Stimulated activated CD4-positive, alpha-beta T cell treated with anti-CD3 and anti-CD28 coated beads, Interleukin-1b, Interleukin-23, amount 100 ng/mL, for 4 hours (primary cell): ENCODE measurements at places on chromosomes 5 and 9.

GRCh38 chr9:19967888-19968459 is 179.1 kb upstream of the SLC24A2 start:
- DNase-seq: no peak

DNA sequence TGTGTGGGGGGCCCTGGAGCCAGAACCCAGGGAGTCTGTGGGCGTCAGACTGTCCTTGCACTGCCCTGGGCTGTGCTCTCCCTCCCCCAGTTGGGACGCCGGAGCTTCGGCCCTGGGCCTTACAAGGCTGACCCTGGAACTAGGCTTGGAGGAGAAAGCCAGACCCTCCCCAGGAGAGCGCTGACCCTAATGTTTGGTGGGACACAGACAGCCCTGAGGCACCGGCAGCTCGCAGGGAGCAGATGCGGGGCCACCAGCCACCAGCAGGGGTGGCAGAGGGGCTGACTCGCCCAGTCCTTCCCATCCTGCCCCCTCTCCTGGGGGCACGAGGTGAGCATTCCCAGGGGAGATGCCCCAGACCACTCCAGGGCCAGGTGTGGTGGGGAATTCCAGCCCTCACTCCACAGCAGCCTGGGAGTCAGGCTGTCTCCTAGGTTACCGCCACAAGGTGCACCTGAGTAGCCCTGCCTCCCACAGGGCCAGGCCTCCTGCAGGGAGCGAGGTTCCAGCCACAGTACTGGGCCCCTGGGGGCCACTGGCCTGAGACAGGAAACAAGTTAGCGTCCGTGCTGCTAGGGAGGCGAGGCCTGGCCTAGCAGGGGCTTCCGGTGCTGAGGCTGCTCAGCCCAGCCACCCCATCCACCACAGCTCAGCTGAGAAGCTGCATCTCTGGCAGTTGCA is 134.6 kb downstream of the OLFM1 start:
- DNase-seq: no peak

DNA sequence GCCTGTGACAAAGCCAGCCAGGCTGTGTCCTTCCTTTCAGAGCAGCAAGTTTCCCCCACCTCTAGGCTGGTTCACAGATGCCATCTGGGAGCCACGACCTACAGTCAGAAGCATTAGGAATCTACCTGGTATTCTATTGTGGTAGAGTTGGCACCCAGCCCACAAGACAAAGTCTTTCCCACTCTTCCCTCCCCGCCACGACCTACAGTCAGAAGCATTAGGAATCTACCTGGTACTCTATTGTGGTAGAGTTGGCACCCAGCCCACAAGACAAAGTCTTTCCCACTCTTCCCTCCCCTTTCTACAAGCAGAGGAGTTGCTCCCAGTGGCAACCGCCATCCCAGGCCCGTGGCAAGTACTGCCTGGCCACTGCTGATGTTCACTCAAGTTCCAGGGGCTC is 157.8 kb upstream of the TNC start:
- no peak for DNase-seq

GRCh38 chr5:141603923-141604717 is 14.7 kb downstream of the DIAPH1 start:
- no peak for DNase-seq

GRCh38 chr5:393846-394275 is 49.1 kb upstream of the EXOC3 start:
- no peak for DNase-seq

DNA sequence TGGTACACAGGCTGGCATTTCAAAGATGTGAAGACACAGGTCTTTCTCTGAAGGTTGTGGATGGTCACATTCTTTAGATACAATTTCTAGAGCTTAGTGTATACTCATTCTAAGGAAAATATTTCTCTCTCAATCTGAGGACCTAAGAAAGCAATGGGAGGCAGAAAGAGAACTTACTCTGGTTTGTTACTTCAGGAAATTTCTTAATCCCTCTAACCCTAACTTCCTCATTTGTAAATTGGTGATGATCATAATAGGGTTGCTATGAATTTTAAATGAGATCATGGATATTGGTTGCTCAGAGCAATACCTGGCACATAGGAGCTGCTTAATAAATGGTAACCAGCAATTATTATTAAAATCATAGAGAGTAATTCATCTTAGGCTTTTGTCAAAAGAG is 22.1 kb downstream of the FAM170A start:
- DNase-seq: no peak

DNA sequence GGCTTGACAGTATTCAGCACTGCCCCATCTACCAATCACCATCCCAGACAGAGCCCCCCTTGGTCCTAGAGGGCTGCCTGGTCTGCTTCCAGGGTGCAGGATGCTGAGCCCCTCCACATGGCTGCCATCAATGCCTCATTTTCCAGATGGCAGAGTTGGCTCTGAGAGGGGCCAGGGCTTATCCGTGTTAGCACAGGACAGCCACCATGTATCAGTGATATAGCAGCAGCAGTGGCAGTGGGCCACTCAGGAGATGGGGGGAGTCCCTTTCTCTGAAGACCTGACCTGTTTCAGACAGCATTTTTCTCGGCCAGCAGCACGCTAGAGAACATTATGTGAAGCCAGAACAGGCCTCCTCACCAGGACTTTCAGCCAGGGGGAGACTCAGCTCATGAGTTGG is 1.6 kb upstream of the SMIM32 start:
- no peak for DNase-seq

GRCh38 chr5:170353961-170354360 is 35.2 kb downstream of the KCNMB1 start:
- no peak for DNase-seq
